ENCODE measurements at places on chromosomes 12 and 14.
A peak's percentile ranks its signal among the peaks of the same experiment; 100 is the strongest.

GRCh38 chr14:44897845-44898151, 63.9 kb downstream of the KLHL28 start:
- no peak for DNase-seq

- no peak for DNase-seq
Measured at GRCh38 chr12:99528478-99528877, 119.1 kb upstream of the GARIN6 start.

DNA sequence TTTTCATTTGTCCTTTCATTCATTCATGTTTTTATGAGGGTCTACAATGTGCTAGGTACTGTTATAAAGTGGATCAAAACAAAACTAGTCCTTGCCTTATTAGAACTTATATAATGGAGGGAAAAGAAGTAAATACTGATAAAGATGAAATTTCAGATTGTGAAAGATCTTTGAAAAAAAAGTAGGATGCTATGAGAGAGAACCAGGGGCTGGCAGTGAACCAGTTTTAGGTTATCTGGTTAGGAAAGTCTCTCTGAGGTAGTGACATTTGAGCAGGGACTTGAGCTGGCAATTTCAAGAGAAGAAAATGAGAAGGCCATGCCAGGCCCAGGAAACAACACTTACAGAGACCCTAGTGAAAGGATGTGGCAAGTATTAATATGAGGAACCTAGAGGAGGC, 57.3 kb upstream of the E2F7 start:
- no peak for DNase-seq

- DNase-seq: peak; percentile 8
Measured at GRCh38 chr12:74889563-74890236, 319.9 kb downstream of the KCNC2 start.

GRCh38 chr14:103385929-103386712, 906 bp downstream of the MARK3 start:
- no peak for DNase-seq

DNA sequence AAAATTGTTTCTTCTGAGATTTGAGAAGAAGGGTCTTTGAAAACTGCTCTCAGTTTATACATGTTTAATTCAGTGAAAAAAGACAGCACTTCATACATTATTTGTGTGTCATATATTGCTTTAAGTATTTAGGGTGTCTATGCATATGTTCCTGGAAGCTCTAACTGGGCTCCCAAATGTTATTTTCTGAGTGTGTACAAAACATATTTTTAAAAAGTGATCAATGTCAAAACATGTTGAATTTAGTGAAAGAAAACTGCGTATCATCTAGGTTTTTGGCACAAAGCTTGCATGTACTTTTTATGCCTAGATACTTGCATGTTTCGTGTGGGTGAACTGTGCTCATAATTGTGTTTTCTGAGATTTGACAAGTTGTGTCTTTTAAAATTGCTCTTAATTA, 81.6 kb downstream of the ASCL4 start:
- DNase-seq: no peak

DNA sequence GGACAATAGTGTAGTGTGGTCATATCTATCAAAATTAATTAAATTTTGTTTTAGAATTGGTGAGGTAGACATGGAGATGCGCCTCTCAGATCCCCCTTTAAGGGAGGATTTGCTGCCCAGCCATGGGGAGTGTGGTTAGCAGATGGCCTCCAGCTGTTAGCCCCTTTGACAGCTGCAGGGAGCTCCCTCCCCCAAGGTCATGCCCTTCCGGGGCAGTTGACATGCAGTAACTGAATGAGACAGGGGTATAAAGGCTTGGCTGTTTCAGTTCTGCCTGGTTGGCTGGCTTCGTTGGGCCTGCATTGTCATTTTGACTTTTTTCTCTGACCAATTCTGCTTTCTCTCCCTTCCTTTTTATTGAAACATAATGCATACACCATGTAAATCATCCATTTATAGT, 291.5 kb upstream of the SRRM4 start:
- DNase-seq: no peak

GRCh38 chr12:72673853-72674252, 401.7 kb downstream of the TRHDE start:
- DNase-seq: peak; percentile 26

- no peak for DNase-seq
Measured at GRCh38 chr12:112557951-112558630, 139.3 kb downstream of the PTPN11 start.

- no peak for DNase-seq
Measured at GRCh38 chr12:90253136-90253535, 544.5 kb upstream of the ATP2B1 start.

DNA sequence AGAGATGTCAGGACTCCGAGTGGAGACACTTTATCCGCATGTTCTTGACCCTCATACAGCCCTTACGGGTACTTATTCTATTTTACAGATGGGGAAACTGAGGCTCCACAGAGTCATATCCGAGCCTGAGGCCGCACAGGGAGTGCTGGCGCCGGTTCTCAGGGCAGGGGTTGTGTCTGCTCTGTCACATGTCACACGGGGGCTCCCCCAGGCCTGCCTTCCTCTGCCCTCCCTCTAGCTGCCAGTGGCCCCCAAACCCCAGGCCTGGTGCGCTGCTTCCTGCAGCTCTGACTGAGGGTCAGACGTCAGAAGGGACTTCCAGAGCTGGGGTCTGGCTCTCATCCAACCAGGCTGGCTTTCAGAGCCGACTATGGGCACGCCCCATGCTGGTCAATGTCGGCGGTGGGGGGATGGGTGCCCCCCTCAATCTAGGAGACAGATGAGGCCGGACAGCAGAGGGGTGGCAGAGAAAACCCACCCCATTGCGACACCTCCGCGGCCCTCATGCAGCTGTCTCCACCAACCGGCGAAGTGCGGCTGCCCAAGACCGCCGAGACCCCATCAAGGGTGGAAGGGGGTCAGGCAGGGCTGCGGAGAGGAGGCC, 811 bp upstream of the INF2 start:
- DNase-seq: peak; percentile 20

DNA sequence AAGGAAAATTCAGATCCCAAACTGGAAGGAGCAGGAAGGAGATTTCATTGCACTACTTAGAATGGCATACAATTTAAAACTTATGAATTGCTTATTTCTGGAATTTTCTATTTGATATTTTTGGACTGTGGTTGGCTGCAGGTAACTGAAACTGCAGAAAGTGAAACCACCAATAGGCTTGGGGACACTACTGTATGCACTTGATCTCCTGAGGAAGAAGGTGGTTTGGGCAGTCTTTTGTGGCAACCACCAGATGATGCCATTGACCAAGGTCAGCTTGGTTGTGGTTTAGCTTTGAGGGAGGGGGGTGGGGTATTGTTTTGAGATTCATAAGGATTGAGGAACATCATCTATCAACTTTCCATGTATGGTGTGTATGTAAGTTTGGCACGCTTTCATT, 209.5 kb upstream of the STXBP6 start:
- DNase-seq: no peak

DNA sequence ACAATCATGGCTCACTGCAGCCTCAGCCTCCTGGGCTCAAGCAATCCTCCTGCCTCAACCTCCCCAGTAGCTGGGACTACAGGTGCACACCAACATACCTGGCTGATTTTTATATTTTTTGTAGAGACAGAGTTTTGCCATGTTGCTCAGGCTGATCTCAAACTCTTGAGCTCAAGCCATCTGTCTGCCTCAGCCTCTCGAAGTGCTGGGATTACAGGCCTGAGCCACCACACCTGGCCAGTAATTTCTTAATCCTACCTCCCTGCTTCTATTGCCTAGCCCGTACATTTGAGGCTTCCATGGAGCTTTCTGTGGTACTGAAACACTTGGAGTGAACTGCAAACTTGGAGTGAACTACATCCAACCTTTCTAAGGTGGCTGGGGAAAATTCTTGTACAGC, 20.7 kb downstream of the SLC35E3 start:
- no peak for DNase-seq
